ENCODE measurements at places on chromosomes 4 and X. TPM values are rescaled to one million over a fixed set of nuclear protein-coding genes. Genes with fewer than 3 reads are reported as not detected.

CXCL1 gene
- total RNA-seq = 2.9 TPM

PLAC8 gene
- total RNA-seq = not detected

PHF8 gene
- total RNA-seq = 15.7 TPM

DUSP21 gene
- total RNA-seq = not detected

CDS1 gene
- 0.37 TPM for total RNA-seq

NPY1R gene
- under 0.01 TPM for total RNA-seq
